IPS DF 19.7 (cell line): ENCODE measurements at places on chromosomes 4 and X.

- no peak for DNase-seq
These were observed 1584.3 kb downstream of the STIM2 start for GRCh38 chr4:28444886-28445496.

- no peak for DNase-seq
These were observed 63.2 kb downstream of the MGST2 start for GRCh38 chr4:139728840-139729239.

DNA sequence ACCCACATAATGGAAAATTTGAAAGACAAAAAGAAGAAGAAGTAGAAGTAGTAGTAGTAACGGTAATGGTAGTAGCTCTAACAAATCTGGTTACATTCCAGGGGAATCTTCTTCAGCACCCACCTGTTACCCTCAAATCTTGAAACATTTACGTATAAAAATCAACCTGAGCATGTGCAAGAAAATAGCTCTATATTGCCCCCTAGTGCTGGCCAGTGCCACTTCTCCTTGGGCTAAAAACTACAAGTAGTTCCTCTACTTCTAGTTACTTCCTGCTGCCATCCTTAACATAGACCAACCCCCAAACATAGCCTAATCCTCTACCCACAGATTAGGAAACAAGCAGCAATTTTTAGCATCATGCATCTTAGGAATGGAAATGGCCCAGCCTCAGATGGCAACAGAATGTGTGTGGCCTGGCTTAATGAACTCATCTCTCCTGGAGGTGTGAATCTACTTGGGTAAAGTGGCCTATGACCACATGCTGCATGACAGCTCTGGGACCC, 3.1 kb downstream of the PDGFC start:
- DNase-seq, result no peak

- no peak for DNase-seq
These were observed 1837.0 kb upstream of the PCDH7 start for GRCh38 chr4:28883211-28883610.

DNA sequence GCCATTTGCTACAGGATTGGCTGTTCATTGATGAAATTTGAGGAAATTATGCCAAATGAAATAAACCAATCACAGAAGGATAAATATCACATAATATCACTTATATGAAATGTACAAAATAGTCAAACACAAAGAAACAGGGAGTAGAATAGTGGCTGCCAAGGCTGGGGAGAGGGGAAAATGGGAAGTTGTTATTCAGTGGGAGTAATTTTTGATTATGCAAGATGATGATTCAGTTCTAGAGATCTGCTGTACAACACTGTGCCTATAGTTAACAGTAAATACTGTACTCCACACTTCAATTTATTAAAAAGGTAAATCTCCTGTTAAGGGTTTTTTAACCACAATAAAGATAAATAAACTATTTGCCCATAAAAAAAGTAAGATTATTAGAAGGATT, 101.1 kb downstream of the TMA16 start:
- DNase-seq, result no peak

DNA sequence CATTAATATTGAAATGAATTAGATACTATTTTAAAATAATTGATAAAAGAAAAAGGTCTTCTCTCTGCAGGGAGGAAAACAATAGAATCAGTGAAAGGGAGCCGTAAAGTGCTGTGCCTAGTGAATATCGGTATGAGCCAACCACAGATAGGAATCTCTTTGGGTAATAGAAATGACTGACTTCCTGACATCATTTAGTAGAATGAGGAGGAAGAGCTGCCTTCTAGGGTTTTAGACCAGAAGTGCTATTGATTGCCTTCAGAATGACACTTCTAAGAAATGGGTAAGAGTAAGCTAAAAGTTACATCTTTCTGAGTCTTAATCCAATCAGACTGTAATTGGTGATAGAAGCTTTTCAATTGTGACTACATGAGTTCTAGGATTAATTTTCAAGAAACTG, 134.0 kb upstream of the MAP9 start:
- DNase-seq, result no peak

DNA sequence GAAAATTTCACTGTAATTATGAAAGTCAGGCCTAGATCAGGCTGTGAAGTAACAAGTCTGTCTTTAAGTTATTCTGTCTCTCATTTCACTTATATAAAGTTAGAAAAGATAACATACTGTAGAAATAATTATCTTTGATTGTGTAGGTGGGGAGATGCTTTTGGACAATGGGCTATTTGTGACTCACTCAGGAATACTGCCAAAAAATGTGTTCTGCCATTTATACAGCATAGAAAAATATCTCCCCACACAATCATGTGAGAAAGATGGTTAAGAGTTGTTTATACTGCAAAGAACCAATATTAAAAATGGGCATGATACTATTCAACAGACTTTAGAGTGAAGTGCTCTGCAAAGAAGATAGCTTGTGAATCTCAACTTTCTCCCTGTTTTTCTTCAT, 95.0 kb upstream of the GABRA2 start:
- DNase-seq, result no peak

DNA sequence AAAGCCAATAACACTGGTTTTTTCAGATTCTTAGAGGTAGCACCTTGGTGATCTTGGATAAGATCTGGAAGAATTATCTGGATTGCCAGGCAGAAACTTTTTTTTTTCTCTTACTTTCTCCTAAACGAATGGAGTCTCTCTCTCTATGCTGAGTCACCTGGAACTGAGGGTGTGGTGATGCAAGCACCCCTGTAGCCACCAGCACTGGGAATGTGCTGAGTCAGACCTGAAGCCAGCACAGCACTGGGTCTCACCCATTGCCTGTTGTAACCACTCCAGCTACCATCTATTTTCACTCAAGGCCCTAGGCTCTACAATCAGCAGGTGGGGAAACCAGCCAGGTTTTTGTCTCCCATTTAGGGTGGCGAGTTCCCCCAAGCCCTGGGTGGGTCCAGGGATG, 923.8 kb downstream of the RAPGEF2 start:
- DNase-seq, result peak; percentile 9

GRCh38 chrX:44784241-44784640, 59.6 kb upstream of the DUSP21 start:
- no peak for DNase-seq

- DNase-seq, result no peak
These were observed 109.6 kb upstream of the STIM2 start for GRCh38 chr4:26751004-26751403.
